Iris pigment epithelial cell (primary cell): ENCODE measurements at places on chromosomes 11 and 22.

GRCh38 chr22:20267441-20268278 is 458 bp downstream of the RTN4R start:
- no peak for DNase-seq

GRCh38 chr22:21937821-21938070 is 14.9 kb downstream of the PPM1F start:
- DNase-seq: peak; percentile 93

DNA sequence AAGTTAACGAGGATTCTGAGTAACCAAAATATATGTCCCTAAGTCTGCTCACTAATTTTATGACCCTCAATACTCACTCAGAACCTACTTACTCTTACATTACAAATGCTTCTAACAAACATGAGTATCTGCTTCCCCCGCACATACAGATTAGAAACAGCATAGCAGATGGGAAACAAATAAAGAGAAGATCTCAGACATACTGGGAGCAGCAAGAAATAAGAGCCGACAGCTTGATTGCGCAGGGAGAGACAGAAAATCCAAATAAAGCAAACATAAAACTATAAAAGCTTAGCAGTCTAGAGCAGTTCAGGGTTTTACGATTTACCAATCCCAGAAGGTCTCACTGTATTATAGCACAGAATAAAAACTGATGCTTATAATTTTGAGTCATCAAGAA is 89.1 kb upstream of the DBX1 start:
- no peak for DNase-seq

- no peak for DNase-seq
These were observed at the start of gene ESAM for GRCh38 chr11:124762105-124762623. ESAM (minus strand) TSS chr11:124762290; CDS start chr11:124762154, 136 bp downstream.

GRCh38 chr22:28448625-28449024 is 231.0 kb downstream of the TTC28 start:
- DNase-seq: no peak

DNA sequence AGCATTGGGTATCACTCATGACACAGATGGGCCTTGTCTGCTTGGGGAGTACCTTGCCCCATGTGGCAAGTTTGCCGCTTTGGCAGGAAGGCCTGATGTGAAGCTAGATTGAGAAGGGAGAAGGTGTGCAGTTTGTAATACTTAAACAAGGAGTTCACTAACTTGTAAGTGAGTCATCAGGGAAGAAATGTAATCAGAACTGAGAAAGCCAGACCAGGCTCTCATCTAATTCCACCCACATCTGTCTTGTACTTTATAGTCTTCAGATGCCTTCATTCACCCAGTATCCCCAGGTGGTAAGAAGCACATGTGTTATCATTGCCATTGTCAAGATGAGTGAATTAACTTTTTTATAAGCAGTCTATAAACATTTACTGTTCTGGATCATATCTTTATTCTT is 116.0 kb upstream of the DDI1 start:
- DNase-seq: peak; percentile 66

DNA sequence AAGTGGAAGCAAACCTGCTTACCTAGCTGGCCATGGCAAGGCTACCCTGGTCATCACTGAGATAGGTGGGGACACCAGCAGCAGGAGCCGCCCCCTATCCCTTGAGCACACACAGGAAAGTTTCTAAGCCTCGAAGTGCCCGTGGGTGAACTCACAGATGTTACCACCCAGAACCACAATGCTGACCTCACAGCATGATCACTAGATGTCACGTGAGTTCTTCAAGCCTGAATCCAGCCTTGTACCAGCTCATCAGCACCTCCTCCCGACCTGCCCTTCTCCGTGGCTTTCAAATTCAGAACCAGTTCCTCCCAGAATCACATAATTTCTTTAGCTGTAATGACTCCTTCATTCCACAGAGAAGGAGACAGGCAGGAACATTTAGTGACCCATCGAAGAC is 24.7 kb upstream of the TIMP3 start:
- no peak for DNase-seq

DNA sequence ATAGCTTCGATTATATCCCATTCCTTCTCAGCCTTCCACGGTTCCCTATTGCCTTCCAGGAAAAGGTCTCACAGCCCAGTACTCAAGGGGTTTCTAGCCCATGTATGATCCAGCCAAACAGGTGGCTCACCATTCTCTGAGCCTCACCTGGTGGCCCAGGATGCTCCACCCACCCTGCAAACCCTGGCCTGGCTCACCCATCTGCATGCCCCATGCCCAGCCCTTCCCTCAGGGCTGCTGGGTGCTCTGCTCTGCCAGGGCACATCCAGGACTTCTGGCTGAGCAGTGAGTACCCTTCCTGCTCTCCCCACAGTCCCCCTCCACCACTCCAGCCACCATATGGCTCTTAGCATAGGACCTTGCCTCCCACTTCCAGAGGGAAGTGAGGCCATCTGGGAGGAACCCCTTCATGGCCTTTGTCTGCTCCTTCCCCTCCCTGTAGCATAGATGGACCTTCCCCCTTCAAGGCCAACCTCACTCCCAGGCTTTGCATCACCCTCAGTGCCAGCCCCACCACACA is 5.8 kb upstream of the RCOR2 start:
- DNase-seq: no peak
